ENCODE measurements at places on chromosomes 4 and X. TPM values are rescaled to one million over a fixed set of nuclear protein-coding genes. Genes with fewer than 3 reads are reported as not detected.

- no peak for DNase-seq
These were observed 264.2 kb downstream of the PPP3CA start for GRCh38 chr4:101083131-101083530.

- DNase-seq, result no peak
These were observed 2.0 kb upstream of the PDK3 start for GRCh38 chrX:24463077-24463476.

DNA sequence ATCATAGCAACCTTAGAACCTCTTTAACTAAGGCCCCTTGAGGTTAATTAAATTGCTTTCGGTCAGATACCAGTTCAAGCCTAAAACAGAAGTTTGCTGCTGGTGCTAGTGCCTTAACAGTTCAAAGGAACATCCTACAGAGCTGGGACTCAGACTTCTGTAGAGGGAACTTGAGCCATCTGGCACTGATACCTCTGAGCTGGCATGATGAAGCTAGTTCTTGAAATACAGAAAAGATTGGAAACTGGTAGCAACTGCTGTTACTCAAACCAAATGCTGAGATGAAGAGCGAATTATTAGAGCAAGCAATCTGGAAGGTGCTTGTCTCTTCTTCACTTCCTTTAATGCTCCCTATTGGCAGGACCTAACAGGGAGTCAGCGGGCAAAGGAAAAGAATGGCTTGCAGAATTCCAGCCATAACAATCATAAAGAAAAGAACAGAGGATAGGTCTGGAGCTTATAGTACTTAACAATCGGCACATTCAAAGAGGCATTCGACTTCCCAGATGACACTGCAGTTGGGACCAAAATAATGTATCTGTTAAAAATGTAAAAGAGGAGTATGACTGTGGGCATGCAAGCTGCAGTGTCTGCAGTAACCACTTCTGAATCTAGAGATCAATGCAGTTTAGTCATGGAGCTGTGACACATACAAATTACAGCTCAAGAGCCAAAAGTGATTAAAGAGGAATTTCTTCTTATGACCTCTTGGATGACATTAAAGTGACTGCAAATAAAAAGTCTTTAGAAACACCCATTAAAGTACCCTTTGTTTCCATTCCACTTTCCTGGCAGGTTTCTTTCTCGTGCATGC, 298.9 kb downstream of the PDGFC start:
- no peak for DNase-seq

GRCh38 chrX:19343085-19343534, 617 bp upstream of the PDHA1 start:
- no peak for DNase-seq

DNA sequence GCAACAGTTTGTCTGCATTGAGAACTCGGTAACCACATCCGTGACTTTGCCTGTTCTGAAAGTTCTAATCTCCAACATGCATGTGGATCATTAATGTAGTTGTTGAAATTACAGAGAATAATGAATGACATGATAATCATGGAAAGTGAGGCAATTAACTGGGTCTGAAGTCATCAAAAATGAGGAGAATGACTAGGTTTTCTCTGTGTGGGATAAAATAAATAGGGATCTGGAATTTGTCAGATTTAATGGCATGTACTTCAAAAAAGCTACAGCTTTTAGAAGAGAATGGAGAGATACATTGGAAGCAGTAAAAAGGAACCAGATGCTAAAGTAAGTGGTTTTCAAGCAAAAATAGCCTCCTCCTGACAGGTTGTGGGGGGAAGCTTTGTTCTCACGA, 59.3 kb downstream of the AFM start:
- DNase-seq, result no peak

GRCh38 chrX:8273451-8273895, 102.4 kb upstream of the VCX2 start:
- DNase-seq, result no peak

- DNase-seq, result no peak
These were observed 311.9 kb downstream of the DHRSX start for GRCh38 chrX:2188840-2189239.

The CITED1 gene
- total RNA-seq, result not detected

The HS6ST2 gene
- 0.06 TPM for total RNA-seq

The ARHGAP36 gene
- total RNA-seq, result not detected

Data from aorta (tissue), 5 donors.